ENCODE measurements at places on chromosomes 6 and 20.

DNA sequence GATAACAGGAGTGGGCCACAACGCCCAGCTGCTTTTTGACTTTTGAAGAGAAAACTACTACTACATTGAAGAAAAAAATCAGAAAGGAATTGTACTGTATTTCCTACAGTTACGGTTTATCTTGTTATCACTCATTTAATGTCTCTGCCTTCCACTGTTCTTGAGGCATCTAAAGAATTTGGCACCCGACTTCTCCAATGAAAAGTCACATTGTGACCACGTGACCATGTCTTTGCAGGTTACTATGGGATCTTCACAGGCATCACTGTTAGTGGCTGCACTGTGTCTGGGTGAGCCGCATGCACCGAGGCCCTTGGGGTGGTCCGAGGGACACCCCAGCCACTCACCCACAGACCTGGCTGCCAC, 26.8 kb downstream of the RRBP1 start:
- no peak for DNase-seq

DNA sequence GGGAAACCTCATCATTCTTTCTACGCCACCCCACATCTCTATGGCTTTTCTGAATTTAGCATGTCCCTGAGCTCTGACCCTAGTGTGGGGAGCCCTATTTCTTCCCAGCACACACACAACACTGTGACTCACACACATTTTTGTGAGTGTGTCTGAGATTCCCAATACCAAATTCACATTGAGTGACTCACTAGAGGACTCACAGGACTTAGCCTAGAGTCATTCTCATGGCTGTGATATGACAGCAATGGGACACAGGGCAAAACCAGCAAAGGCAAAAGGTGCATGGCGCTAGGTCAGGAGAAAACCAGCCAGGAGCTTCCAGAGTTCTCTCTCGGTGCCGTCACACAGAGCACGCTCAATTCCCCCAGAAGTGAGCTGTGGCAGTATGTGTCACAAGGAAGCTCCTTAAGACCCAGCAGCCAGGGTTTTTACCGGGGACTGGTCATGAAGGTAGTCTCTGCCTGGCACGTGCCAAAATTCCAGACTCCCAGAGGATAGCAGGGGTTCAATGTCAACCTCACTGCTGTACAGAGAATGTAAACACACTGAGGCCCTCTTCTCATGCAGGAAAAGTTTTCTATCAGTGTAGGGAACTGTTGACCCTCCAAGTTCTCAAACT, 6.2 kb downstream of the CSTL1 start:
- DNase-seq = no peak

DNA sequence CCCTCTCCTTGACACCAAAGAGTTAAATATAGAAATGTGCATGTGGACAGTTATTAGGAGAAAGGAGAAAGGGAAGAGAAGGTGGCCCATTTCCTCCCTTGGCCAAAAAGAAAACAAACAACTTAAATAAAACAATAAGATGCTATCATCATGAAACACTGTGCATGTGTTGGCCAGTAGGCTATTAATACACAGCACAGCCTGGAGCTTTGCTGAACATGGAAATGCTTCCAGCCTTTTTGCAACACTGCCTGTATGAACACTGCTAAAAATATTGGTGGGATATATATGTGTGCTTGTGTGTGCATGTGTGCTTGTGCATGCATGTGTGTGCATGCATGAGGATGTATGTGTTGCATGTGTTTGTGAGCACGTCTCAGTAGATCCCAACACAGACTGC, 100.4 kb downstream of the LY86 start:
- DNase-seq = no peak

DNA sequence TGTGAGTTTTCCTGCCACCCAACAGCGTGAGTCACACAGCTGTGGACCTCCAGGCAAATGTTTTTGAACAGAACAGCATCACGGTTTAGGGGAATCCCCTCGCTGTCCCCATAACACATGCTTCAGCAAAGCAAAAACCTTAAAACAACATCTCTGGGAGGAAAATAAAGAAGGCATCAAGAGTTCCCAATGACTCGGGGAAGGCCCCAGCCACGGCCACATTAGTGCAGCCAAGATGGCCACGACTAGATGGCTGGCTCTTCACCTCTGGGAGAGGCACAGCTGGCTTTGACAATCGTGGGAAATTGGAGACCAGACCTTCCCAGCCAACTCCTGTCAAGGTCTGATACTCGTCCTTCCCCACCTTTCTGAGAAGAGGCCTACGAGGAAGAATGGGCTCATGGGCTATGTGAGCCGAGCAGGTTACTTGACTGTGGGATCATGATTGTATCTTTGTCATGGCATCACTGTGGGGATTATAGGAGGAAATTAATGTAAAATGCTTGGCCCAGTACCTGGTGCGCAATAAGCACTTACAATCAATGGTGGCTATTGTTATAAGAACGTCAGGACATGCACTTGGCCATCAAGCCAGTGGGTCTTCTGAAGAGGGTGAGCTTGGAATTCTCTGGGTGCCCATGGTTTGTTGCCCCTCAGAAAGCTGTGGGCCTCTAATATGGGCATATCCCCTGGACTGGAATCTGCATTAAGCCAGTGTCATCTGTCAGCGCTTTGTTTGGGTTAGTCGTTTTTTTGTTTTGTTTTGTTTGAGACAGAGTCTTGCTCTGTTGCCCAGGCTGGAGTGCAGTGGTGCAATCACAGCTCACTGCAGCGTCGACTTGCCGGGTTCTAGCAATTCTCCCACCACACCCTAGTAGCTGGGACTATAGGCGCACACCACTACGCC, 43.6 kb downstream of the FGD2 start:
- no peak for DNase-seq

GRCh38 chr6:144660561-144661115, 375.5 kb downstream of the UTRN start:
- no peak for DNase-seq

- no peak for DNase-seq
Measured at GRCh38 chr6:166814390-166814789, 142.0 kb downstream of the RNASET2 start.

DNA sequence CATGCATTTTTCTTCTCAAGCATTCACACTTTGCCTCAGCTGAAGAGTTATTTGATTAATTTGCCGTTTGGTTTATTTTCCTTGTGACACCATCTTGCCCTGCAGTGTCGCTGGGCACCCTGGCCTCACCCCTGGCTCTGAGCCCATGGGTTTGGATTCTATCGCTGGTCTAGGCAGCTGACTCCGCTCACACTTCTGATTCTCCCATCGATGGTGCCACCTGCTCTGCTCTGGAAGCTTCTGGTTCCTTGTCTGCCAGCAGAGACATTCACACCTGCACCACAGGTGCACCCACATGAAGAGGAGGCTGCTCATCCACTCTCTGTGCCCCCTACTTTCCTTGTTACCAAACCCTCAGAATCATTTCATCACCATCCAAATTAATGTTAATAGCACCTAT, 291.6 kb upstream of the CDH4 start:
- no peak for DNase-seq

- no peak for DNase-seq
Measured at GRCh38 chr6:138518054-138518453, 18.8 kb upstream of the NHSL1 start.

DNA sequence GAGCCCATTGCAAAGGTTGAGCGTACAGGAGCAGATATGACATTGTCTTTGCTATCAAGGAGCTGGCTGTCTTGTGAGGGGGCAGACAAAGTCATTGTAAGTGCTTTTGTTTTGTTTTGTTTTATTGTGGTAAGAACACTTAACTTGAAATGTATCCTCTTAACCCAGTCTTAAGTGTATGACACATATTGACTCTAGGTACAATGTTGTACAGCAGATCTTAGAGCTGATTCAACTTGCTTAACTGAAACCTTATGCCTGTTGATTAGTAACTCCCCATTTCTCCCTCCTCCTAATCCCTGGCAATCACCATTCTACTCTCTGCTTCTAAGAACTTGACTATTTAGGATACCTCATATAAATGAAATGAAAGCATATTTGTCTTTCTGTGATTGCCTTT, 429.0 kb downstream of the BMP2 start:
- DNase-seq = no peak

GRCh38 chr6:26216359-26216885, 129.2 kb downstream of the HFE start:
- peak; percentile 87 for DNase-seq

DNA sequence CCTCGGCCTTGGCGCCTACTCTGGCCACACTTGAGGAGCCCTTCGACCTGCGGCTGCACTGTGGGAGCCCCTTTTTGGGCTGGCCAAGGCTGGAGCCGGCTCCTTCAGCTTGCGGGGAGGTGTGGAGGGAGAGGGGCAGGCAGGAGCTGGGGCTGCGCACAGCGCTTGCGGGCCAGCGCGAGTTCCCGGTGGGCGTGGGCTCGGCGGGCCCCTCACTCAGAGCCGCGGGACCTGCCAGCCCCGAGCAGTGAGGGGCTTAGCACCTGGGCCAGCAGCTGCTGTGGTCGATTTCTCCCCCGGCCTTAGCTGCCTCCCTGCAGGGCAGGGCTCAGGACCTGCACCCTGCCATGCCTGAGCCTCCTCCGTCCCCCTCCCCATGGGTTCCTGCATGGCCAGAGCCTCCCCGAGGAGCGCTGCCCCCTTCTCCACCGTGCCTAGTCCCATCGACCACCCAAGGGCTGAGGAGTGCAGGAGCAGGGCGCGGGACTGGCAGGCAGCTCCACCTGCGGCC, 136.8 kb downstream of the EPHA7 start:
- no peak for DNase-seq

DNA sequence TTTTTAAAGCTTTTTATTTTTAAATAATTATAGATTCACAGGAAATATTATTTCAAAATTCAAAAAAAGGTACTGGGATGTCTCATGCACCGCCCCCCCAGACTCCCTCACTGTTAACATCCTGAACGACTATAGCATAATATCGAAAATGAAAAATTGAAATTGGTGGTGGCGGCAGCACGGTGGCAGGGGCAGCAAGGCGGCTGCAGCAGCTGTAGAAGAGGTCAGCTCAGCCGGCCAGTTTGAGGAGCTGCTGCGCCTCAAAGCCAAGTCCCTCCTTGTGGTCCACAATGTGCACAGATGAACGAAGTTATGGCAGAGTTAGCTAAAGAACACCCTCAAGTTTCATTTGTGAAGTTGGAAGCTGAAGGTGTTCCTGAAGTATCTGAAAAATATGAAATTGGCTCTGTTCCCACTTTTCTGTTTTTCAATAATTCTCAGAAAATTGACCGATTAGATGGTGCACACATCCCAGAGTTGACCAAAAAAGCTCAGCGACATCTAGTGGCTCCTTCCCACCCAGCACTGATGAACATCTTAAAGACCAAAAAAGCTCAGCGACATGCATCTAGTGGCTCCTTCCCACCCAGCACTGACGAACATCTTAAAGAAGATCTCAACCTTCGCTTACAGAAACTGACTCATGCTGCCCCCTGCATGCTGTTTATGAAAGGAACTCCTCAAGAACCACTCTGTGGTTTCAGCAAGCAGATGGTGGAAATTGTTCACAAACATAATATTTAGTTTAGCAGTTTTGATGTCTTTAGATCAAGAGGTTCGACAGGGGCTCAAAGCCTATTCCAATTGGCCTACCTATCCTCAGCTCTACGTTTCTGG, 100.8 kb downstream of the FAM217A start:
- DNase-seq = peak; percentile 71

- no peak for DNase-seq
Measured at GRCh38 chr6:25342802-25343201, 63.6 kb downstream of the CARMIL1 start.

DNA sequence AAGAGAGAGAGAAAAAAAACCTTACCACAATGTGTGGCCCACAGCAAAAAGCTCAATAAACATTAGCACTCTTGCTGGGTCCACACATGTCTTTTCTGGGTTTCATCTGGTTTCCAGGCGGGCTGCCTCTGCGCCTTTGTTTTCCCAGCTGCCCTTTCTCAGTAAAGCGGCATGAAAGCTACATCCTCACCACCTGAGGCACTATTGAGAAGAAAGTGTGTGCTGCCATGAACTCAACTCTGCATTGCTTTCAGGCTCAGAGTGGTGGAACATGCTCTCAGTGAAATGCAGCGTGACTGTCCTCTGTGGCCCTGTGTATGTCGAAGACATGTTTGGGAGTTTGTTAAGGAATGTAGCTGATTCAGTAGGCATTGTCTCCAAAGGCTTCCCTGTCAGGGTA, 102.3 kb downstream of the LYRM2 start:
- DNase-seq = no peak

DNA sequence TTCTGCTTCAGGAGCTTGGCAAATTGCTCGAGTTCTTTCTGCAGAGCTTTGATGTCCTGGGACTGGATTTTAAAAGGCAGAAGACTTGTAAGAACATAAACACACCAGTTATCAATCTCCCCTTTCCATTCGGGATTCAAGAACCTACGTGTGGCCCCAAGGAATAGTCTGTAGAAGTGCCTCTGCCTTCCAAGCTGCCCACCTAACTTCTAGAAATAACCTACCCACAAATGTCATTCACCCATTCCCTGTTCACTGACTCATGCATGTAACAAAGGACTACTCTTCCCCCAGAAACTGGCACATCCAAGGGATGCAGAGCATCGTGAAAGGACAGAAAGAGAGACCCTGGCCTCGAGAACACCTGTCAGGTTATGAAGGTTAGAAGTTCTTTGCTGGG, 4.5 kb downstream of the POU5F1 start:
- no peak for DNase-seq

- no peak for DNase-seq
Measured at GRCh38 chr6:48957781-48958180, 505.3 kb downstream of the MMUT start.

DNA sequence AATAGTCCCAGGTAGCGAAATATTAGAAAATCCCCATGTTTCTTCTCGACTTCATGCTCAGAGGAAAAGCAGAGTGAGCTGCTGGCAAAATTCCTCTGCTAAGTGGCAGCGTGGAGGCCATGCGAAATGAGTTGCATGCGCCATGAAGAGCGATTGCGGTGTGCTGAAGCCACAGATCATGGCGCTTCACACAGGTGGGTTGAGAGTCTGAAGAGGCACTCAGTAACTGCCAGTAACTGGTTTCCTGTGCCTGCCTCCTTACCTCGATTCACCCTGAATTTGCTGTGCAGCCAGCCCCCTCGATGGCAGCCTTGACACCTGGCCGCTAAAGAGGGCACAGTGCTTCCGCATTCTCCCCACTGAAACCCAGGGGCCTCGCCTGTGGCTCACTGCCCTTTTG, 301.5 kb downstream of the NRN1 start:
- no peak for DNase-seq

DNA sequence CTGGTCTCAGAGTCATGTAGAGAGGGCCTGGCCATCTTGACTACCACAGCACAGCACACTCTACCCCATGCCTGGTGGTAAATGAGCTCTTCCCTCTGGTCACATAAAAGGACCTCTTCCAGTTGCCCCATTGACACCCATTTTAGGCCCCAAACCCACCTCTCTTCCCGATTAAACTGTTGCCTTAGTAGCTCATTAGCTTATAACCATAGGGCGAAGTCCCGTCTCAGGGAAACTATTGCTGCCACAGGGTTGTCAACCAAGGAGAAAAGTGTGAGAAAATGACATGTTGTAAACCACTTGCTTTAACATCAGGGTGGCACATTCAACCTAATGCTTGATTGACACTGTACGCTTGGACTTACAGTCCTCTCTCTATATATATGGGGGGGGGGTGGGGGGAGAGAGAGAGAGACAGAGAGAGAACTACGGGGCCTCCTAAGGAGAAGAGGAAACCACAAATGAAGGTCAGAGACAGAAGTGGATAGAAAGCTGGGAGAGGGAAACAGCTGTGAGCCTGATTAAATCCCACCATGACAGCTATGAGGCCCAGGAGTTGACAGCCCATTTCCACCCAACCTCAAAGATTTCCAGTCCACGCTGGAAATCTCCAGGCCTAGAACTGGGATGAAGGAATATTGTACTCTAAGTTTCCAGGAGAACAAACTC, 14.9 kb upstream of the BTN1A1 start:
- no peak for DNase-seq

- no peak for DNase-seq
Measured at GRCh38 chr6:169288591-169288990, 34.9 kb upstream of the THBS2 start.

- no peak for DNase-seq
Measured at GRCh38 chr20:59738851-59739250, 134.5 kb downstream of the PHACTR3 start.
